ENCODE measurements at places on chromosomes 7 and 10.

GRCh38 chr7:85343484-85343883 lies 156.6 kb upstream of the SEMA3D start:
- DNase-seq = no peak

DNA sequence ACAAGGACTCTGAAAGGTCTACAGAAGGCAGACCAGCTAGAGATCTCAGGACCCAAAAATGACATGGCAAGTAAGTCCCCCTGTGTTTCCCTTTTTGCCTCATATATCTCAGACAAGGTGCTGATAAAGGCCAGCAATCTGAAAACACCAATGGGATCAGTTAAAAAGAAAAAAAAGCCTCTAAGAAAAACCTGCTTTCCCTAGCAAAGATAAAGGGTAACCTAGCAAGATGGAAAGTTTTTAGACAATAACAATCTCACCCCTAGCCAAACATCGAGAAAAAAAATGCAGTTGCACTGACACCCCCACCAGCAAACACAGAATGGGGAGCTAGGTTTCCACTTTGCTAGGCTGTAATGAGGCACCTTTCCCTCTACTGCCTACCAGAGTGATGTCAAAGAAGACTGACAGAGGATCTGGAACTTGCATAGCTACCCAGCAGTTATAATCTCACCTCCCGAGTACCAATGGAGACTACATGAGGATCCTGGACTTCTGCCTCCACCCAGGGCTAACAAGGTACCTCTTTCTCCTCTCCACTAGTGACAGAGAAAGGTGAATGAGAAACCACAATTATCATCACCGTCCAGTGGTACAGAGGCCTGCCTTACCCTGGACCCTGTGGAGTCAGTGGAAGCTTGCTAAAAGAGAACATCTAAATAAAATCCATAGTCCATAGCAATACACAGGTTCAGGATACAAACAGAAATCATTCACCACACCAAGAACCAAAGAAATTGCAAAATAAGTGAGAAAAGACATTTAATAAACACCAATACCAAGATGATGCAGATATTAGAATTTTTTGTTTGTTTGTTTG lies 240.8 kb downstream of the ARHGAP12 start:
- DNase-seq = no peak

GRCh38 chr10:58107506-58107905 lies 160.2 kb downstream of the IPMK start:
- no peak for DNase-seq

- no peak for DNase-seq
These were observed 31.2 kb downstream of the C10orf71 start for GRCh38 chr10:49330127-49330665.

DNA sequence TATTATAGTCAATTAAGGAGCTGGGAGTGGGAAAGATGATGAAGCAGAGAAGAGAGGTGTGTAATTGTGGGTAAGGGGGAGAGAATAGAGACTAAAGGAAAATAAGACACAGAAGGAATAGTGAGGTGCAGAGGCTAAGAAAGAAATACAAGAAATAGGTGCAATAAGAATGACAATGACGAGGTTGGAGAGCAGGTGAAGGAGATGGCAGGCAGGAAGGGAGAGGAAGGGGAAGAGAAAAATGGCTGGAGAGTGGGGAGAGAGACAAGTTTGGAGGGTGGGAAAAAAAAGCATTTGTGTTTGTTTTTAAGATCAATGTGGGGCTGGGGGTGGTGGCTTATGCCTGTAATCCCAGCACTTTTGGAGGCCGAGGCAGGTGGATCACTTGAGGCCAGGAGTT lies 27.6 kb upstream of the MKLN1 start:
- no peak for DNase-seq

DNA sequence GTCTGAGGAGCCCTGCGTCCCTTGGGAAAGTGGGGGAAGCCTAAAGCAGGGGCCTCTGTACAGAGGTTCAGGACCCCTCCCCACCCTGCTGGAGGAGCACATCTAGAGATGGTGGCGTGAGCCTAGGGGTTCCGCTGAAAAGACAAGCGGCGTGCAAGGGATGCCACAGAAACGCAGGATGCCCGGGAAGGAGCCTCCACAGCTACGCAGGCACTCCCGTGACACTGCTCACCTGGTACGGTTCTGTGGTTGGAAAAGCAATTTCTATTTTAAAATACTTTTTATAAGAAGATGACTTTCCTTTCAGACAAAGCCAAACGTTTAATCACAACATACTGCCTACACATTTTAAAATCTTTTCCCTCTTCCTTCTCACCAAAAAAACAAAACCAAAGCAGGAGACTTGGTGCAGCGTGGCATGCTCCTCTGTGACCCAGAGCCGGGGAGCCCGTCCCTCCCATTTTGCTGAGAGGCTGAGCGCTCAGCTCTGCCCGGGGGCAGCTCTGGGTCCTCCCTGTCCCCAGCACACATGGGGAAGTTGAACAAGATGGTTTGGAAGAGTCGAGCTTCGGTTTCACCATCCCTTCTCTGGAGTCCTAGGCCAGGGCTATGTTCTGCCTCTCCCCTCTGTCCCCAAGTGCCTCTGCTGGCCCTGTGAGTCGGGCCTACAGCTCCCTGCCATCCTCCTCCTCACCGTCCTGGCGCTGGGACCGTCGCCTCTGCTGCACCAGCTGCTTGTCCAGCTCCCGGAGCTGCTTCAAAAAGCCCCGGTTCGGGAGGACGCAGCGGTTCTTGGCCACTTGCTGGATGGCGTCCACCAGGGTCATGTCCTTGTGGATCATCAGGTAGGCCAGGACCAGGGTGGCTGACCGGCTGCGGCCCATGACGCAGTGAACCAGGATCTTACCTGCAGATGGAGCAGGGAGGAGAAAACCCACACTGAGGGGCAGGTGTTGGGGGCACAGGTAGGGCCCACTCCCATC lies 74.0 kb upstream of the SAMD8 start:
- DNase-seq = no peak

DNA sequence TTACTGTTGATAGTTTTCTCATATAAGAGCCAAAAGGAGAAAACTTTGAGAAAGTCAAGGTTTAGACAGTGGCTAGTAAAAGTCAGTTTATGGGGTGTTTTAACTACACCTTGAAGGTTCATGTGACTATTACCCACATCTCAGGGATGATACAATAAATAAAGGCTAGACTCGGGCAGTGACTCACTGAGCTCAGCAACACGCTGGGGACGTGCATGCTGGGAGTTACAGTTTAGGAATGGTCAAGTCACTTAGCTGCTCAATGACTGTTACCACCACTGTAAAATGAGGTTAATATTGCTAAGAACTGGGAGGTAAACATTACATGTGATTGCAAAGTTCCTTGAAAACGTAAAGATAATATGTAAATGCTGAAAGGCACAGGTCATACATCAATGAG lies 1254.4 kb upstream of the PHF14 start:
- no peak for DNase-seq

DNA sequence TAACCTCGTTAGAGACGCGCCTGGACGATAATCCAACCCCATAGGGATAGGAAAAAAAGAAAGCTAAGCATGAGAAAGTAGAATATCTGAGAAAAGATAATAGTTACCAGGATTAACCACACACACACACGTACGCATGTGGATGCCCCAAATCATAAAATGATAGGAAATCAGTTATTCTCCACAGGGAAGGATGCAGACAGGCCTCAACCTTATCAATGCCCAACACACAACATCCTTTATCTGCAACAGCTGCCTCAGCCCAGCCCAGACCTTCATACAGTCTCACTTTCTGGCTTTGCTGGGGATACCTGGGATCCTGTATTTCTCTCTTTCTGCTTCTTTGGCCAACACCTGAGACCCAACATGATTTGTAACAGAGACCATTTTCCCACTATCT lies 123.0 kb downstream of the NOC3L start:
- DNase-seq = no peak

DNA sequence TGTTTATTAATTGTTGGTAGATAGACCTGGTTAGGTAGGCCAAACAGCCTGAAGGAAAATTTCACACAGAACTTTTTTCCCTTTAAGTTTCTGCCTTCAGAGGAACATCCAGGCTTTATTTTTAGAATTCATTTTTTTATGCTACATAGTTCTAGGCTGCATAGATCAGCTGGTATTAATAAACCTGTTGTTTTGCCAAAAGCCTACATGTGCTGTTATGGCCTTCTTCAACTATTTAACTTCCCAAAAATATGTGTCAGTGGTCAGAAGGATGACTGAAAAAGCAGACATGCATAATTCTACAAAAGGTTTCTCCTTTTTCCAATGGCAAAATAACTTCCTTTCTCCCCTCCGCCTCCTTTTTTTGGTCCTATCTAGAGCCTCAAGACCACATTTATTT lies 303.0 kb upstream of the DKK1 start:
- no peak for DNase-seq

- DNase-seq = peak; percentile 26
These were observed 6.1 kb downstream of the GSTO2 start for GRCh38 chr10:104274762-104275721.

DNA sequence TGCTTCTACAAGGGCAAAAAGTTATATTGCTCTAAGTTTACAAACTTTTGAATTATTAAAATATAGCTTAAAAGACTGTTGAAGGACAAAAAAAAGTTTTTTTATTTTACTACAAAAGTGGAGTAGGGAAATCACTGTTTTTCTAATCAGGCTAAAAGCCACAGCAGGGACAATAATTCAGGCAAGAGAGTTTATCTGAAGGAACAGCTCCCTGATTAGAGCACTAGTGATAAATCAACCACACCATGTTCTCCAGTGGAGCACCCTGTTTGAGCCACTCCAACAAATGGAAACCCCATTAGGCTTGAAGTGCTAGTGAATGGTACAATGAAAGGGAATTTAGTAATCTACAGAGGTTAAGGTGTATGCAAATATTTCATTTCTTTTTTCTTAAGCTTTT lies 357.1 kb downstream of the SEMA3D start:
- no peak for DNase-seq

- DNase-seq = no peak
These were observed 74.8 kb downstream of the PARP12 start for GRCh38 chr7:139987691-139988516.

DNA sequence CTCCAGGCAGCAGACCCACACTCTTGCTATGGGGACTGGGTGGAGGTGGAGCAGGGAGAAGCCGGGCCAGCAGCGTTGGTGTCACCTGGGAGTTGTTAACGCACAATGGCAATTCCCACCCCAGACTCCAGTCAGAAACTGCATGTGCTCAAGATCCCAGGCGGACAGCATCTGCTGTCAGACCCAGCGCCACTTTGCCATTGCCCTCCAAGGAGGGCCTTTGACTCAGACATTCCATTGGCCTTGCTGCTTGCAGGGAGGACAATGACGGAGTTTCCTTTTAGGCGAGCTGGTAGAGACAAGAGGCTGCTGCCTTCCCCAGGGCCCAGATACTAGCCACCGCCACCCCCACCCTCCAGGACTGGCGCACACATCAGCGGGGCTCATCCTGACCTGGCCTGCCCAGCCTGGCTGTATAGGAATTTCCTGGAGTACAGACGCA lies 34.5 kb downstream of the ZNF775 start:
- no peak for DNase-seq

DNA sequence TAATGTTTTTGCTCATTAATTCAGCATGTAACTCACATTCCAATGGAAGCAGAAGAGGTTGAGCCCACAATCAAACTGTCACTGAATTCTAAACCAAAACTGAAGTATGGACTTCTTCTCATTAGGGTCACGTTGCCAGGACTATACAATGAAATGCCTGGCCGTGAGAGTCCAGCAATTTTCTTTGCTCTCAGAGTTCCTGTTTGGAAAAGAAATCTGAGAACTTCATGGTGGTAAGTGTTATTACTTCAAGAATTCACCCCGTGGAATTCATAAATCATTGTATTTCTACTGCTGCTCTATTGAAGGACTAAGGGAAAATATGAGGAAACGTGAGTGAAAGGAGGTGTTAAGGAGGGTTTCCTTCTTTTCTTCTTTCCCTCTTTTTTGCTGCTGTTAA lies 441.8 kb upstream of the AKR1E2 start:
- DNase-seq = no peak

GRCh38 chr7:44846816-44847508 lies 925 bp downstream of the H2AZ2 start:
- no peak for DNase-seq

- DNase-seq = no peak
These were observed 104.6 kb downstream of the PPP1R9A start for GRCh38 chr7:95011995-95012394.

GRCh38 chr7:130152493-130153210 lies 52.6 kb downstream of the TMEM209 start:
- DNase-seq = no peak

DNA sequence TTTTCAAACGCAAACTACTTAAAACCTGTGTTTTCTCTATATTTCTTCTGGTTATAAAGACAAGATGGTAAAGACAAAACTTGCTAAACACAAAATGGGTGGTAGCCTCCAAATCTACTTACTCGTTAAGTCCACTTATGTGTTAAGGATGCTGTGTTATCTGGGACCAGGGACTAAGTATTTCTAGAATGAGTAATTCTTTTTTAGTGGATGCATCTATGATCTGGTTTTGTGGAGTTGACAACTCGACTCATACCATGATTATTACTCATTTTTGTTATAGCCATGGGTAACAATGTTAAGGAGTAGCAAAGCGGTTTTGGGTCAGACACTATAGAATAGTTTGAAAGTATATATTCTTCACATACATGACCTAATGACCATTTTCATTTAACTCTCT lies 239.5 kb upstream of the FOXP2 start:
- no peak for DNase-seq

GRCh38 chr7:127438836-127439235 lies 46.3 kb upstream of the ZNF800 start:
- no peak for DNase-seq

DNA sequence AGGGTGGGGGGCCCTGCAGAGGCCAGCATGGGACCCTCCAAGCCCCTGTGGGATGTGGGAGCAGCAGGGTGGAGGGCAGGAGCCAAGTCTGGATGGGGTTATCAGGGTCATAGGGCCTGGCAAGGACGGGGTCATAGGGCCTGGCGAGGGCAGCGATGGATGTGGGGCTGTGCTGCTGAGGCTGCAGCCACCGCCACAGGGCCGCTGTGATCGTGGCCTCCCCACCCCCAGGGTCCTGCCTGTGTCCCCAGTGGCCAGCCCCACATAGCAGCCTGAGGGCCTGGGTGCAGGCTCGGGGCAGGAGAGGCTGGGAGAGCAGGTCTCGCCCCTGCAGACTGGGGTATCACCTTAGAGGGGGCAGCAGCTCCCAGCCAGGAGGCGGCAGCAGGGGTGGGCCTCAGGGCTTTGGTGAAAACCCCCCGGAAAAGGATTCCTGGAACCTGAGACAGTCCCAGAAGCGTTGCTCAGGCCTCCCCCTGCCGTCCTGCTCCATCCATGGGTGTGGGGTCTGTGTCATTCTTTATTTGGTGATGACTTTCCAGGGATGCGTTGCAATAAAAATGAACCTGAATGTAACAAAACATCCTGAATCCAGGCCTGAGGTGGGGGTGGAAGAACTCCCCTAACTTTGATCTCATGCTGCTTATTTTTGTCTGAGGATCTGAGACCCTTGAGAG lies 107.3 kb upstream of the SHH start:
- no peak for DNase-seq

- no peak for DNase-seq
These were observed 16.1 kb downstream of the COL17A1 start for GRCh38 chr10:104069613-104070012.

DNA sequence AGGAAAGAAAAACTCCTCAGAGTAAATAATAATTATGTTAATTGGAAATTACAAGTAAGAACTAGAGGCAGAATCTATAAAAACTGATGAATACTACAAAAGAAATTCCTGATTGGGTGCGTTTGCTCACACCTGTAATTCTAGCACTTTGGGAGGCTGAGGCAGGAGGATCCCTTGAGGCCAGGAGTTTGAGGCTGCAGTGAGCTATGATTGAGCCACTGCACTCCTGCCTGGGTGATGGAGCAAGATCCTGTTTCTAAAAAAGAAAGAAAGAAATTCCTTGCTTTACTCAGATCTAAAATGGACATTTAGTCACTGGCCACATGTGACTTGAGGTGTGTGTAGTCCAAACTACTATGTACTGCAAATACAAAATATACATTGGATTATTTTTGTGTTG lies 42.0 kb downstream of the MCU start:
- no peak for DNase-seq

GRCh38 chr7:39199006-39199405 lies 221.3 kb downstream of the POU6F2 start:
- DNase-seq = no peak
